ENCODE measurements at places on chromosomes 12 and 14.

DNA sequence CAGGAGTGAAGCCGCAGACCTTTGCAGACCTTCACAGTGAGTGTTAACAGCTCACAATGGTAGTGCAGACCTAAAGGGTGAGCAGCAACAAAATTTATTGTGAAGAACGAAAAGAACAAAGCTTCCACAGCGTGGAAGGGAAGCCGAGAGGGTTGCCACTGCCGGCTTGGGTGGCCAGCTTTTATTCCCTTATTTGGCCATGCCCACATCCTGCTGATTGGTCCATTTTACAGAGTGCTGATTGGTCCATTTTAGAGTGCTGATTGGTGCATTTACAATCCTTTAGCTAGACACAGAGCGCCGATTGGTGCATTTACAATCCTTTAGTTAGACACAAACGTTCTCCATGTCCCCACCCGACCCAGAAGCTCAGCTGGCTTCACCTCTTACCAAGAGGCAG, 35.5 kb downstream of the MAPK1IP1L start:
- DNase-seq = no peak

- no peak for DNase-seq
Observed at GRCh38 chr14:83184531-83184930, 1650.9 kb upstream of the SEL1L start.

- no peak for DNase-seq
Observed at GRCh38 chr14:83975435-83975834, 1554.5 kb upstream of the FLRT2 start.

DNA sequence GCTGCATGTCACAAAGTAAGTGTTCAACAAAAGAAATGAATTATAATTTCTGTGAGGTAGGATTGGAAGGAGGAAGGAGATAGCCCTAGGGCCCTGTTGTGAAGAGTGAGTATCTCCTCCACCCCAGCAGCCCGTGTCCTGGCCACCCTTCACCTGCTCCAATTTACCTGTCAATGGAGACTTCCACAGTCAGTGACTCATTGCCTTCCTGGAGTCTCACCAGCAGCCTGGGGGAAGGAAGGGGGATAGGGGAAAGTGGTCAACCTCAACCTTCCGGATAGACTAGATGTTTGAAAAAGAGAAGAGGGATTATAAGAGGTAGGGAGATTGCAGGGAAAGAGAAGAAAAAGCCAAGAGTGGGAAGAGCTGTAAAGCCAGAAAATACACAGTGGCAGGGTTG, 9.2 kb downstream of the STAT2 start:
- DNase-seq = no peak
